Fibroblast of the aortic adventitia (primary cell): ENCODE measurements at places on chromosomes 1 and 21.

- no peak for DNase-seq
These were observed 26.4 kb downstream of the RGL1 start for GRCh38 chr1:183831311-183831710.

GRCh38 chr1:46818591-46818990, 19.7 kb downstream of the CYP4B1 start:
- DNase-seq: no peak

- no peak for DNase-seq
These were observed 27.0 kb upstream of the ABCG1 start for GRCh38 chr21:42191696-42192595.

- peak; percentile 44 for DNase-seq
These were observed 49.0 kb upstream of the ETS2 start for GRCh38 chr21:38756746-38757145.

GRCh38 chr1:219367496-219367895, 193.8 kb downstream of the LYPLAL1 start:
- no peak for DNase-seq

- DNase-seq: no peak
These were observed 106.0 kb downstream of the TMEM53 start for GRCh38 chr1:44568128-44568900.

- DNase-seq: no peak
These were observed 131.2 kb downstream of the PIK3R3 start for GRCh38 chr1:46001081-46001785.

DNA sequence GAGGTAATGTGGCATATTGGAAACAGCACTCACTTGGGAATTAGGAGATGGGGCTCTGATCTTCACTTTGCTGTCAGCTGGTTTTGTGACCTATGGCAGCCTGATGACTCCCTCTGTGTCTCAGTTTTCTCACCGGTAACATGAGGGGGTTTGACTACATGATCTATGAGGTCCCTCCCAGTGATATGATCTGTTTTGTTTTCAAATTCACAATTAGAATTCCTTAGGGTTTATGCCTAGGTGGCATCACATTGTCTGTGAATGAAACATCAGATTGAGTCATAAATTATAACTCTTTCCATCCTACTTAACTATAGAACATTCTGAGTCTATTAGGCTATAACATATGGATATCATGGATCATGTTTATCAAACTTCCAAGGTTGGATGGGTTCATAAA, 386.6 kb downstream of the PTBP2 start:
- peak; percentile 12 for DNase-seq
